ENCODE measurements at places on chromosomes 3 and 15. TPM values are rescaled to one million over a fixed set of nuclear protein-coding genes. Genes with fewer than 3 reads are reported as not detected.

RETNLB gene
- total RNA-seq = not detected

KNG1 gene
- total RNA-seq = not detected

MORC1 gene
- total RNA-seq = not detected

PLS1 gene
- total RNA-seq = 1.3 TPM

SPATA12 gene
- total RNA-seq = 0.33 TPM

LRTM1 gene
- total RNA-seq = not detected

CD276 gene
- total RNA-seq = 95.7 TPM

GOLGA8G gene
- not detected for total RNA-seq

MASP1 gene
- 5.2 TPM for total RNA-seq

APOD gene
- total RNA-seq = 5.7 TPM

TFDP2 gene
- total RNA-seq = 65.0 TPM

MNS1 gene
- 0.48 TPM for total RNA-seq

CFAP91 gene
- 0.33 TPM for total RNA-seq

PLA2G4E gene
- total RNA-seq = not detected

LSM3 gene
- 6.5 TPM for total RNA-seq

RPP14 gene
- 16.0 TPM for total RNA-seq

SSUH2 gene
- 0.10 TPM for total RNA-seq

VGLL3 gene
- 1.6 TPM for total RNA-seq

MESP2 gene
- total RNA-seq = 0.19 TPM

PPP4R2 gene
- 63.0 TPM for total RNA-seq

CPEB1 gene
- not detected for total RNA-seq

PRSS50 gene
- total RNA-seq = not detected

IL5RA gene
- total RNA-seq = not detected

MKRN3 gene
- under 0.01 TPM for total RNA-seq

IQCH gene
- total RNA-seq = 1.6 TPM

EPB42 gene
- not detected for total RNA-seq

TRH gene
- total RNA-seq = not detected

GPR62 gene
- total RNA-seq = under 0.01 TPM

ITGA11 gene
- 2.6 TPM for total RNA-seq

GOLGA8R gene
- total RNA-seq = 2.3 TPM

RNF13 gene
- total RNA-seq = 40.2 TPM

SPINT1 gene
- total RNA-seq = 3.2 TPM

ACSBG1 gene
- not detected for total RNA-seq

GOLGA6A gene
- not detected for total RNA-seq

SAMMSON gene
- total RNA-seq = not detected

DISP2 gene
- under 0.01 TPM for total RNA-seq

EPHA3 gene
- not detected for total RNA-seq

C15orf61 gene
- 3.3 TPM for total RNA-seq

CD96 gene
- not detected for total RNA-seq

ZNF770 gene
- total RNA-seq = 32.7 TPM

LDHAL6B gene
- not detected for total RNA-seq

PCSK6 gene
- 1.6 TPM for total RNA-seq

PPARG gene
- total RNA-seq = 36.9 TPM

NR1I2 gene
- not detected for total RNA-seq

THRB gene
- 0.33 TPM for total RNA-seq

LMAN1L gene
- total RNA-seq = not detected

SH2D7 gene
- not detected for total RNA-seq

PLCB2 gene
- 1.1 TPM for total RNA-seq

RARRES1 gene
- 1.3 TPM for total RNA-seq

SYNPR gene
- not detected for total RNA-seq

SERINC4 gene
- total RNA-seq = not detected

PP2D1 gene
- not detected for total RNA-seq

HHLA2 gene
- not detected for total RNA-seq

AP3S2 gene
- 41.8 TPM for total RNA-seq
